ENCODE measurements at places on chromosomes 1 and 21. TPM values are rescaled to one million over a fixed set of nuclear protein-coding genes. Genes with fewer than 3 reads are reported as not detected.

Gene PBX1
- 68.4 TPM for total RNA-seq

Gene IFI16
- total RNA-seq = 99.4 TPM

Gene C4BPB
- total RNA-seq = not detected

Gene CFAP74
- not detected for total RNA-seq

Gene PAQR6
- total RNA-seq = 0.66 TPM

Gene ZBTB18
- total RNA-seq = 4.8 TPM

Gene CALML6
- 0.15 TPM for total RNA-seq

Gene TFF3
- 0.29 TPM for total RNA-seq

Gene CACNA1S
- not detected for total RNA-seq

Gene SYT2
- not detected for total RNA-seq

Gene MMEL1
- under 0.01 TPM for total RNA-seq

Gene SSR2
- total RNA-seq = 711 TPM
